T-helper 17 cell (primary cell): ENCODE measurements at places on chromosomes 4 and X.

GRCh38 chr4:151226004-151226932, 50.7 kb upstream of the PRSS48 start:
- DNase-seq: no peak

DNA sequence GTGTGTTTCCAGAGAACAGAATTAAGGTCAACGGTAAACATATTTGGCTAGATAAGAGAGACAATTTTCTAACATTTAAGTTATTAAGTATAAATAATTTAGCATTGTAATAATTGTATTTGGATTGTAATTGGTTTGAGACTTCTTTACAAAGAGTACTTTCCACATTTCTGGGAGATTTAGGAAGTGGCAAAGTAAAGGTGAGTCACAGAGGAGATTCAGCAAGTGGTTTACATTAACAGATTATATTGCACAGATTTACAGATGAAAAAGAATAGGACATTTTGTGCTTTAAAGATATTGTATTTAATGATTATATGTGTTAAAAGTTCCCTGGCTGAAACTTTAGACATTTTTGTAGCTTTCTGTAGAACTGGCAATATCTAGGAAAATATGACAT, 584.4 kb upstream of the AADAT start:
- DNase-seq: no peak

GRCh38 chr4:182880387-182881356, 36.5 kb downstream of the DCTD start:
- no peak for DNase-seq

GRCh38 chr4:20512985-20513384, 187.3 kb upstream of the PACRGL start:
- DNase-seq: no peak

GRCh38 chr4:2816401-2816954, 23.6 kb downstream of the SH3BP2 start:
- no peak for DNase-seq

GRCh38 chrX:50097071-50097470, 103.7 kb downstream of the AKAP4 start:
- no peak for DNase-seq

DNA sequence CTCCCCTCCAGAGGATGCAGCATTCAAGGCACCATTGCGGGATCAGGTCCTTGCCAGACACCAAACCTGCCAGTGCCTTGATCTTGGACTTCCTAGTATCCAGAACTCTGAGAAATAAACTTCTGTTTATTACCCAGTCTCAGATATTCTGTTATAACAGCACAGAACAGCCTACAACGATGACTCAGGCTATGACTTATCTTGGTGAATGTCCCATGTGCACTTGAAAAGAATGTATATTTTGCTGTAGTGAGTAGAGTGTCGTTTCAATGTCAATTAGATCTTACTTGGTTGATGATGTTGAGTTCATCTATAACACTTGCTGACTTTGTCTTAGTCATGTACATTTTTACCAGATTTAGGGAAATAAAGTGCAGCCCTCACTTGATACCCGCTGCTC, 34.5 kb upstream of the PGRMC1 start:
- DNase-seq: no peak

- no peak for DNase-seq
Observed at GRCh38 chrX:19194285-19195242, 72.3 kb upstream of the ADGRG2 start.

DNA sequence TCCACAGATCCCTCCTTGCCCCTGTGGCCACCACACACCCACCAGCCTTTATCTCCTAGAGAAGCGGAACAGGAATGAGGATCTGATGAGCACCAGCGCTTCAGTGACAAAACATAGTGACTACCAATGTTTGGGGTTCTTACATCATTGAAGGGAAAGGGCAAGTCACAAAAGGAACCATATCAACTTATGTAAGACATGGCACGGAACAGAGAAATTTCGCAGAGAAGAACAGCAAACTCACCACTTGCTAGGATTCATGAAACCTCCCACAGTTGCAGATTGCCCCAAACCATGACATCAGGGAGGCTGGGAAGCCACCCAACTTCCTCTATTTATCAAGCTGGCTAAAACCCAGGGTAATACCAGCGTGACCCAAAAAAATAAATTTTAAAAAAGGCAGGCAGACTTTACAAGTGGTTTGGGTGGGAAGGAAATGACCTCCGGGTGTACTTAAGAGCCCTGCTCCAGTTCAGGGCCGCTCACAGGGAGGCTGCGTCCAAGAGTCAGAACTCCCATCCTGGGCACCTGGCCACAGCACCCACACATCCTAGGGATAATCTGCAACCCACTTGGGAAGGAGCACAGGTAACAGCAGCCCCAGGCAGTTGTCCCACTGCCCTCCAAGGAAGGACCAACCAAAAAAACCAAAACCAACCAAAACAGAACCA, 36.0 kb downstream of the ADGRG2 start:
- DNase-seq: no peak

DNA sequence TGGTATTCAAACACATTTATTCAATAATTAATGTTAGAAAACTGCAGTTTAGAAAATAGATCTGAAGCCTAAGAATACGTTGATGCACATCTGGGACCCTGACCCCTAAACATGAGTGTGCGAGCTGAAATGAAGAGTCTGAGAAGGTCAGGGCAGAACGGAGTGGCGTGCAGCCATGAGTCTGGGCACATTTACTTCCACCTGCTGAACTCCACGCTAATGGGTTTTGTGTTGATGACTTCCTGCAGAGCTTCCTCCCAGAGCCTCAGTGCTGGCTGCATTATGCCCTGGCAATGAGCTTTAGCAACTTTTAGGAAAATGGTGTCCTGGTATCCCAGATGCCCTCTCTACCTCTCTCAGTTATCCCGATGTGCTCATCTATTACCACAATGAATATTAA, 53.1 kb downstream of the FAM114A1 start:
- DNase-seq: no peak

- DNase-seq: no peak
Observed at GRCh38 chr4:24013668-24014422, 124.0 kb upstream of the PPARGC1A start.

- DNase-seq: no peak
Observed at GRCh38 chr4:81606166-81606565, 134.5 kb upstream of the RASGEF1B start.
